ENCODE measurements at places on chromosomes 11 and 22.

DNA sequence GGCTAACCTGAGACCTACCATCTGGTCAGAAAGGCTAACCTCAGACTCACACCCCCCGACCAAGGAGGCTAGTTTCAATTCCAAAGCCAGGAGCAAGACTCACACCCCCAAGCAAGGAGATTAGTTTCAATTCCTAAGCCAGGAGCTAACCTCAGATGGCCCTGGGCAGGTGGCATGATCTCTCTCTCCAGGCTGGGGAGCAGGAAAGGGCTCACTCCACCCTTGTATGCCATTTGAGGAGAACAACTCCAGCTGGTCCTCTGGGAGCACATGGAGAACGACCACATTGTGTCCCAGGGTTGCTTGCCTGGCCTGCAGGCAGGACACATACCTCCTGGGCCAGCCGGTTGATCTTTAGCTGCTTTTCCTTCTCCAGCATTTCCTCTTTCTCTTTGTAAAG, 32.6 kb downstream of the USH1C start:
- DNase-seq: no peak

GRCh38 chr11:110571081-110571720, 141.0 kb downstream of the ARHGAP20 start:
- DNase-seq: no peak

- DNase-seq: no peak
These were observed 56.2 kb downstream of the RASSF10 start for GRCh38 chr11:13065200-13065787.

GRCh38 chr11:71114124-71114851, 138.1 kb downstream of the SHANK2 start:
- DNase-seq: no peak

GRCh38 chr11:93221539-93221938, 23.7 kb upstream of the SLC36A4 start:
- no peak for DNase-seq

- DNase-seq: peak; percentile 49
These were observed 3.2 kb downstream of the CHST1 start for GRCh38 chr11:45662096-45662664.

DNA sequence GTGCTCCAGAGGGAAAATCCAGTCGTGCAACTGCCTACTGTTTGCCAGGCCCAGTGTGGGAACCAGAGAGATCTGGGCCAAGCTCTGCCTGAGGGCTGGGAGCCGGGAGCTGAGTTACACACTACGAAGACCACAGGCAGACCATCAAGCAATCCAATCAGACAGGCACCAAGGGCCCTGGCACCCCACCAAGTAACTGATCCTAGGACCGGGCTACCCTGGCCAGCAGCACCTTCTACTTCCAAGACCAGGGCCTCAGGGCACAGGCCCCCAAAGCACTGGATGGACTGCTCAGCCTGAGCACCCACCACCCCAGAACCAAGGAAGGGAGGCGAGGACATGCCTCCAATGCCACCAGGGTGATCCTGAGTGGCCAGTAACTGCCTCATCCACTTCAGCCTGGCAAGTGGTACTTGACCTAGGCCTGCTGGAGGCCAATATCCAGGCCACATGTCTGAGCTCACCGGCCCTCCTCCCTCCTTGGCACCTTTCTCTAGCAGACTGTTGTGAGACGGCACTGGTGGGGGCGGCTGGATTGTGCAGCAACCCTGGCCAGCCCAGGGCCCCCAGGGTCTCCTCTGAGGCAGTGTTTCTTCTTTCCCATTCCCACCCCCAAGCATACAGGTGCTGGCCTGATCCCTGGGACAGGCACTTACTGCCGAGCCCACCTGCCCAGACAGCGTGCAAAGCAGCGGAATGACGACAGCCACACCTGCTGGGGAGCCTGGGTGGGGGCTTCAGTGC, 20.7 kb upstream of the ARFGAP3 start:
- DNase-seq: no peak

- no peak for DNase-seq
These were observed 110.2 kb downstream of the APIP start for GRCh38 chr11:34805937-34806336.

GRCh38 chr22:46417769-46418168, 82.3 kb downstream of the TRMU start:
- no peak for DNase-seq

GRCh38 chr11:116331381-116331780, 441.4 kb downstream of the BUD13 start:
- DNase-seq: no peak

DNA sequence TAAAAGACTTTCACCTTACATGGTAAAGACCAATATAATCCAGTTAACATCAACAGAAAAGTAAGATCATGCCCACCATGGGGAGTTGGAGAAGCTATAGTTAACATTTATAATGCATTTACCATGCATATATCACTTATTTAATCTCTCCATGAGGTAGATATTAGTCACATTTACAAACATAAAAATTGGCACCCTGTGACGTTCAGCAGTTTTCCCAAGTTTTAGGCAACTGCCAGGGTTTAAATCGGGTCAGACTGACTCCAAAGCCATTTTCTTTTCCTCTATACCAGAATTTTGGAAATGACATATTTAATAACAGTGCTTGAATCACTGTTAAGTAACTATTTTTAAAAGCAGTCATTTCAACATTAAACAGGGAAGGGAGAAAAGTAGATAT, 266.3 kb downstream of the DDX10 start:
- DNase-seq: no peak

GRCh38 chr22:25818541-25818940, 76.6 kb downstream of the MYO18B start:
- no peak for DNase-seq

- DNase-seq: no peak
These were observed 55.1 kb downstream of the AAMDC start for GRCh38 chr11:77876045-77876444.

GRCh38 chr11:69948256-69949141, 129.3 kb upstream of the FGF3 start:
- no peak for DNase-seq

DNA sequence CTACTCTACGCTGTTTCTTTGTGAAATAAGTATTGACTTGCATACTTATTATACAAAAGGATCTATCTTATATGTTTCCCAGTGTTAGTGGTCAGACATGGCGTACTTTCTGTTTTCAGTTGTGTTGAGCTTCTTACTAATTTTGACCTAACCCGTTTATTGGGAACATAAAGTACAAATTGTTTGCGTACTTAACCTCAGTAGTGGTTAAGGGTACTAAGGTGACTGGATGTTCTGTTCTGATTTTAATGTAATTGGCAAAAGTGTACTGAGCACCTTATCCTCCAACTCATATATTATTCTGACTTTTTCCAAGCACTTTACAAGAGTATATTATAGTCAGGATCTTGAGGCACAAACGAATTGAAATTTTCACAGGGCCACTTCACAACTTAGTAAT, 17.2 kb downstream of the TBCEL start:
- DNase-seq: no peak

DNA sequence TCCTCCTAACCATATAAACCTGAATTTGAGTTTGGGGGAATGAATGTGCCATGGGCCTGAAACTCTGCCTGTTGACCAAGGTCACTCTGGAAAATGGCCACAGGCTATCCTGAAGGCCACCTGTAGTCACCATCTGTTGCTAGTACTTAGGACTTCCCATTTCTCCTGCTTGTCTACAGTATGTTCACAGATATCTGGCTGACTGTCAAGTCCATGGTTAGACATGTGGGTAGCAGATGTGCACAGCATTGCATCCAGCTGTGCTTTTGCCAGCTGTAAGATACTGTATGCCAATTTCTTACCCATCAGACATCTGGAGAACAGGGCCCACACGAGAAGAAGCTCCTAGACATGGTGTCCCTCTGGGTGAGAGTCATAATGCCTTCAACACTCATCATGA, 475.4 kb downstream of the INSC start:
- no peak for DNase-seq

- no peak for DNase-seq
These were observed 86.4 kb downstream of the PIWIL4 start for GRCh38 chr11:94653561-94653960.

DNA sequence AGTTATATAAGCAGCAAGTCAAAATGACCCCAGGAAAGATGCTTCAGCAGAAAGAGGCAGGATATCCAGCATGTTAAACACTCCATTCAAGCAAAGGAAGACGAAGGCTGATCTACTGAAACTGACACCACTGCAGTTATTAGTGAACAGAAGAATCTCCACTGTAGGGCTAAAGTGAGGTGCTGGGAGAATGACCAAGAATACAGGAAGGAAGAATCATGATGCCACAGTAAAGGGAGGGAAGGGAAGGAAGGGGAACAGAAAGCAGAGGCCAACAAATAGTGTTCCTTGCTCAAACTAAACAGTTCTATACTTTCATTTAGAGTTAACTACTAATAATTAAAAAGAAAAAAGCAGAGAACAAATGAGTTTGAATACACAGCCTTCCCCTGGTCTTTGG, 92.5 kb downstream of the SIK3 start:
- no peak for DNase-seq

DNA sequence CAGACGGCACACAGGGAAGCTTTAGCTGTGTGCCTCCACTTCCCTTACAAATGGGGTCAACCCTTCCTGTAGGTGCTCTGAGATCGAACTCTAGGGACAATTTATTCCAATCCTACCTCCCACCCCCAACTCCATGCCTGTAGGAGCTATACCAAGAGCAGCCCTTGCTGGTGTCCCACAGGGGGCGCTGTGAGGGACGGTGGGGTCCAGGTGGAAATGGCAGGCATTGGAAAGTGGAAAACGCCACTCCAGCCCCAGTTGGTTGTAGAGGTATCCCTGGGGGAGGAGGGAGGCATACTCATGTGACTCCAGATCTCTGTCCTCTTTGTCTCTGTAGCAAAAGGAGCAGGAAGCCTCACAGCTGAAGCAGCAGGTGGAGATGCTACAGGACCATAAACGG, 161.3 kb downstream of the MYO18B start:
- peak; percentile 54 for DNase-seq

GRCh38 chr11:57778318-57779037, 16.9 kb downstream of the CTNND1 start:
- DNase-seq: peak; percentile 38

- DNase-seq: no peak
These were observed 145.9 kb downstream of the MN1 start for GRCh38 chr22:27655582-27656185.

GRCh38 chr11:133228471-133229329, 303.6 kb downstream of the OPCML start:
- peak; percentile 67 for DNase-seq

DNA sequence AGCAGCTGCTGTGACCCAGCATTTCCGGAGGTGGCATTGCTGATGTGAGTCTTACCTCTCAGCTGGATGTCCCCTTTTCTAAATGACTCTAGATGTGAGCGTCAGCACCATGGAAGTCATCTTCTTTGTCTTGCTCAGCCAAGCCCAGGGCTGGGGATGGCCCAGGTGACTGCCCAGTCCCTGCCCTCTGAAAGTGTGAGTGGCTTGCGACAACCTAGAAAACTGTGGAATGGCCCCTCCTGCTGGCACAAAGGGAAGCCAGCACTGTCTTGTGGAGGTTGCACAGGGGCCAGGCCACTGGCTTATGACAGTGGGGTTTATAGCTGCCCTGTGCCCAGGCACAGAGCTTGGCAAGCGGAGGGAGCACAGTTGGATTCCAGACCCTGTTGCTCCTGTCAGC, 6.2 kb downstream of the TUB start:
- no peak for DNase-seq

GRCh38 chr22:27314276-27314807, 487.2 kb downstream of the MN1 start:
- no peak for DNase-seq

DNA sequence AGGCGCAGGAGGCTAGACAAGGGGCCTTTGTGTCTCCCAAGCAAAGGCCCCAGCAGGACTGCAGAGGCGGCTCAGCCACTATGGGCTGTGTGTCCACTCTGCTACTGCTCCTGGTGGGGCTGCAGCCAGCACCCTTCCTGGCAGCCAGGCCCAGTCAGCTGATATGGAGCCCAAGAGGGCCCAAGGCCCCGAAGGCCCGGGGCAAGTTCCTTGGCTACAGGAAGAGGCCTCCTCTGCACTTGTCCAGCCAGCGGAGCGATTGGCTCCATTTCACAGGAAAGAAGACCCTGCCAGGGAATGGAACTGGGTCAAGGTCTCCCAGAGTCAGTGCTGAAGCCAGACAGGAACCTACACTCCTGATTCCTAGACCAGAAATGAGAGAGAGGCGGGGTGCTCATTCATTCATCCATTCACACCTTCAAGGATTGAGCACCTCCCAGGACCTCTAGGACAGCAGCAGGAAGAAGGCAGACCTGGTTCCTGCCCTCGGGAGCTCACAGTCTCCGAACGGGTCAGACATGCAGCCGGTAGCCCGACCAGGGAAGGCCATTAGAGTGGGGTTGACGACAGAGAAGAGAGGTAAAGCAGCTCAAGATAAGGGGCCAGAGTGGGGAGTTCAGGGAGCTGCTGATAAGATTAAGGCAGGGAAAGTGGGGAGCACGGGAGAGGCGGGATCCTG, 811 bp upstream of the P2RY2 start:
- no peak for DNase-seq

GRCh38 chr11:1920909-1921573, 1.5 kb downstream of the TNNT3 start:
- no peak for DNase-seq

- DNase-seq: no peak
These were observed 6.1 kb downstream of the ZDHHC13 start for GRCh38 chr11:19122960-19123615.
